ENCODE measurements at places on chromosomes 4 and X. TPM values are rescaled to one million over a fixed set of nuclear protein-coding genes. Genes with fewer than 3 reads are reported as not detected.

DNA sequence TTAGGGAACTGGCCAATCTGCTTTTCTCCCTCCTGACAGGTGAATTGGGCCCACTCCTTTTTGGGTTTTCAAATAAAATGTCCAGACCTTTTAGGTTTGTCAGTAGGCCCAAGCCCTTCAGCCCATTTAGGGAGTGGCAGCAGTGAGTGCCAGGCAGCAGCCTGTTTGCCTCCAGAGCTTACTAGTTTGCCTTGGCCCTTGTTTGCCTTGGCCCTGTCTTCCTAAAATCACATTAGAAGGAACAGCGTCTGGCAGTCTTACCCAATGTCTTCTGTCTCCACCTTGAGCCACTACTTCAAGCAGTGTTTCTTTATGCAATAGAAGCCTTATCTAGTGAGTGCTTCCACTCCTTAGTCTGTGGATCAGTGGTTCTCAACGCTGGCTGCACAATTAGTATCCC, 117.1 kb downstream of the TMEM164 start:
- no peak for DNase-seq

DNA sequence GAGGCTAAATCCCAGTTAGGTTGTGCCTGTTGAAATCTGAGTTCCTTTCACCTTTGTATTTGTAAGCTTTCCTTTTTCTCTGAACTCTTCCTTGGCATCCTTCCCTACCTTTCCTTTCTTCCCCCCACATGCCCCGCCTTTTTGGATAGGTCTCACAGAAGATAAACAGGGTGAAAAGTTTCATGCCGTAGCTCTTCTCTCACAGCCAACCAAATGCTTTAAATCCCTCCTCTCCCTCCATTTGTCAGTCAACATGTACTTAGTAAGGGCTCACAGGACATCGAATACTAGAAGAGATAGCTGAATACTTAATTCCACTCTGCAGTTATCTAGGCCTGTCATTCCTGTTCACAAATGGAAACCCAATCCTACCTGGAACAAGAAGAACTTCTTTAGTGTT, 107.1 kb upstream of the BMPR1B start:
- no peak for DNase-seq

Gene SERPINA7
- not detected for total RNA-seq

Gene STATH
- not detected for total RNA-seq

Gene FRAS1
- 0.81 TPM for total RNA-seq

Gene DMD
- 24.6 TPM for total RNA-seq

All from ovary (tissue), 10 donors.